Activated CD4-positive, alpha-beta memory T cell treated with anti-CD3 and anti-CD28 coated beads, Interleukin-2, amount 10 ng/mL, durations not matched to agents 7 days and 5 days (primary cell): ENCODE measurements at places on chromosomes 11 and 22. TPM values are rescaled to one million over a fixed set of nuclear protein-coding genes. Genes with fewer than 3 reads are reported as not detected.

DNA sequence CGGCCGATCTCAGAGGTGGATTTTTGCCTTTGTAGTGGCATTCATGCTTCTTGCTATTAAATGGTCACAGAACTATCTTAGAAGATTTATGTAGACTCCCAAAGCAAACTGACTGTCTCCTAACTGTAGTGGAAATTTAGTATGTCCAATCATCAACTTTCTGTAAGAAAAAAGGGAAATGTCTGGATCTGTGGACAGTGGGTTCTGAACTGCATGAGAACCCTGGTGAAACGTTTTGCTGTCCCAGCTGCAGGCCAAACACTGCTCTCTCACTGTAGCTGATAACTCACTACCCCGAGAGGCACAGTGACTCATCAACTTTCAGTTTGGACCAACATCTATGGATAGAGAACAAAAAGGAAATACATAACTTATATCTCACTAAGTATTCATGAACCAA is 387.1 kb downstream of the SOX6 start:
- DNase-seq: no peak

- DNase-seq: no peak
Observed at GRCh38 chr11:44949160-44950030, 1.3 kb downstream of the TP53I11 start.

LINC01488 gene
- total RNA-seq: not detected

APOA1 gene
- not detected for total RNA-seq

DBX1 gene
- not detected for total RNA-seq

CHRNA10 gene
- 1.6 TPM for total RNA-seq
